Fibroblast of lung (primary cell): ENCODE measurements at places on chromosomes 13 and 19. TPM values are rescaled to one million over a fixed set of nuclear protein-coding genes. Genes with fewer than 3 reads are reported as not detected.

The LIPE gene
- 0.51 and 1.7 TPM in 2 replicates for total RNA-seq

The ATXN8OS gene
- not detected in 2 replicates for total RNA-seq

The SIGLEC12 gene
- not detected in 2 replicates for total RNA-seq

The TDRD3 gene
- total RNA-seq: 18.8 and 21.1 TPM in 2 replicates

The ZNF708 gene
- 3.1 and 4.6 TPM in 2 replicates for total RNA-seq

The NALCN gene
- total RNA-seq: 0.77 and 1.5 TPM in 2 replicates

The KCNN1 gene
- under 0.01 TPM in 2 replicates for total RNA-seq

The ZNF540 gene
- 1.0 and 1.3 TPM in 2 replicates for total RNA-seq

The CRLF1 gene
- 2.3 and 2.5 TPM in 2 replicates for total RNA-seq

The SHISA7 gene
- not detected in 2 replicates for total RNA-seq

The PGLYRP1 gene
- total RNA-seq: not detected in 2 replicates

The NOTCH3 gene
- total RNA-seq: 18.2 and 26.4 TPM in 2 replicates

The CYP2A7 gene
- not detected in 2 replicates for total RNA-seq

The GRIN2D gene
- total RNA-seq: under 0.01 TPM in 2 replicates

The AMER2 gene
- under 0.01 TPM in 1 of 2 replicates, not detected in the other for total RNA-seq
